ENCODE measurements at places on chromosomes 6 and 20.

GRCh38 chr6:97187951-97188350 is 95.1 kb downstream of the MMS22L start:
- no peak for DNase-seq

- no peak for DNase-seq
Measured at GRCh38 chr20:55090286-55090685, 614.9 kb downstream of the DOK5 start.

DNA sequence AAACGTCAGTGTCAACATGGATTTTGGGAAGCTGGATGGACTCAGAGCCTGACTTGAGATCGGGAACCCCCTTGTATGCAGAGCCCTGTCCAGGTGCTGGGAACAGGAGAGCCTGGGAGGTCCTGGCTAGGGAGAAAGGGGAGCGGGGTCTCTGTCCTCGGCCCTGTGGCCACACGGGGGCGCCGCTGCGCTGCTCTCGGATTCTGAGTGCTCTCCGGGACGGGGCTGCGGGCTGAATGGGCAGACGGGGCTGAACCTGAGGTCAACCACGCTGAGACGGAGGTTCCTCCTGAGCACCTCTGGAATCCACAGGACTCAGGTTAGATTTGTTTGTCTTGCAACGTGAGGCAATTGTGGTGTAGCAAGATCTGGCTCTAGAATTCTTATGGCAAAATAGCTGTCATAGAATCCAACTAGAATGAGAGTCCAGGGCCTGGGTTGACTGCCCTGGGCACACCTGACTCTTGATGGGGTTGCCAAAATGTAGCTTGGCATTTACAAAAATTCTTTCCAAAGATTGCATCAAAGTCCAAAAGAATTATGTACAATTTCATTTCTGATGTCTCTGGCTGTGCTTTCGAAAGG is 20.6 kb upstream of the HLA-F start:
- peak; percentile 59 for DNase-seq

DNA sequence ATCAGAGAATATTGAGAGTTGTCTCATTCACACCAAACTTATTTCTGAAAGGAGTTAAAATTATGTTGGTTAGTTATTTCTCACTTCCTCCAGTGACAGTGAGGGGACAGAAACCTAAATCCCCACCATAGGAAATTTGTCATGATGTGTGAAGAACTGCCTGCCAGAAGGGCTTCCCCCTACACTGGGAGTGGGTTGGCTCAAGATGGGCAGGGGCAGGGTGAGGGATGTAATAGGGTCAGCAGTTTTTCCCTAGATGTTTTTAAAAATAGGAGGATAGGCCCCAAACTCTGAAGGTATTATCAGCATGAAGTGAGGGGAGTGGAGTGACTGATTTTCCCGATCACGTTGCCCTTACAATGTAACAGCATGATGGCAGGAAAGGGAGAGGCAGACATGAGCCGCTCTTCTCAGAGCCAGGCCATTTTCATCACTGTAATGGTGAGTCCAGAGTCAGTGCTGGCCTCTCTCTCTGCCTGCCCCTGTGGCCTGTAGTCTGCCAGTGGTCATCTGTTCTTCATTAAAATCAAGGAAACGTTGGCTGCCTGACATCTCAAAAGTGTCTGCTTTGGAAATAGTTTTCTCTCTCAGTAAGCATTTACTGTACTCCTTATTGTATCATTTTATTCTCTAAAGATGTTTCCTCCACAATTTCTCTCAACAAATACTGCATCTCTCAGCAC is 59.8 kb upstream of the SYNJ2 start:
- no peak for DNase-seq

DNA sequence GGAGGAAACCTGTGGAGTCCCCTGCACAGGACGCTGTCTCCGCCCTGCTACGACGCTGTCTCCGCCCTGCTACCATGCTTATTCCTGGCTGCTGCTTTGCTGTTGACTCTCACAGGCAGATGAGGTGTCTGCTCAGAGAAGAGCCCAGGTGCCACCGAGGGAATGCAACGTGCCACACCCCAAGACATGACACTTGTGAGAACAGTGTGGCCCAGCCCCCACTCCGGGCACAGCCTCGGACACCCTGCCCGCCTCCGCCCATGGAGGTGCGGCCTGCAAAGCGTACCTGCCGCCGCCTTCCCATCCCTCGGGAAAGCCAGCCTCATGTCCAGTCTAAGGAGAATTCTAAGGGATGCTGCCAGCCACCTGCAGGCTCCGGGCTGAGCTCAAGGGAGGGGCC is 15.6 kb upstream of the MRGBP start:
- no peak for DNase-seq

GRCh38 chr6:152634773-152635172 is 2.4 kb downstream of the SYNE1 start:
- no peak for DNase-seq

DNA sequence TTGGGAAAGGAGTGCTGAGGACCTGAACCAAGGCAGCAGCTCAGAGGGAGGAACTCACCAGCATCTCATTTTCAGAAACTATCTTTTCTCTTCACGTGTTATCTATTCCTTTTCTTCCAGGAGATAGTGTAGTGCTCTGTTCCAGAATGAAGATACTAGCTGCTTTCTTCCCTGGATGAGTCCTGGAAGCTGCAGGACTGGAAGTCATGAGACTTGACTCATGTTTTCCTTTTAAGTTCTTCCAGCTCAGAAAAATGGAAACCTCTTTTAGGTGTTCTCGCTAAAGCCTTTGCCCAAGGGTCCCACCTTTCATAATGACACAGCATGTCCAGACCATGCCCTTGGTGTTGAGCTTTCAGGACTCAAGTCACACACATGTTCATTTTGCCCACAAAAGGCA is 106.7 kb downstream of the UNC5CL start:
- DNase-seq: no peak

GRCh38 chr6:166599205-166599604 is 12.7 kb upstream of the RAMACL start:
- DNase-seq: no peak

GRCh38 chr20:48040491-48040890 is 255.2 kb upstream of the SULF2 start:
- no peak for DNase-seq

GRCh38 chr6:105317607-105318533 is 85.0 kb downstream of the PREP start:
- no peak for DNase-seq

DNA sequence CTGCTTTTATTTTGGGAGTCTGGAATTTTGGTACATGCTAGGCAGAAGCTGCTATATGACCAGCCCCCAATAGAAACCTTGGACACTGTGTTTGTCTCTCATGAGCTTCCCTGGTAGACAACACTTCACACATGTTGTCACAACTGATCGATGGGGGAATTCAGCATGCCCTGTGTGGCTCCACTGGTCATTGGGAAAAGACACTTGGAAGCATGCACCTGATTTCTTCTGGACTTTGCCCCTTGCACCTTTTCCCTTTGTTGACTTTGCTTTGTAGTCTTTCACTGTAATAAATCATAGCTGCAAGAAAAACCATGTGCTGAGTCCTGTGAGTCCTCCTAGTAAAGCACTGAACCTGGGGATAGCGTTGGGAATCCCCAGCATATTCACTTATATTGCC is 7.9 kb upstream of the WFDC10A start:
- DNase-seq: no peak

- DNase-seq: no peak
Measured at GRCh38 chr20:51833326-51833725, 31.0 kb upstream of the SALL4 start.

DNA sequence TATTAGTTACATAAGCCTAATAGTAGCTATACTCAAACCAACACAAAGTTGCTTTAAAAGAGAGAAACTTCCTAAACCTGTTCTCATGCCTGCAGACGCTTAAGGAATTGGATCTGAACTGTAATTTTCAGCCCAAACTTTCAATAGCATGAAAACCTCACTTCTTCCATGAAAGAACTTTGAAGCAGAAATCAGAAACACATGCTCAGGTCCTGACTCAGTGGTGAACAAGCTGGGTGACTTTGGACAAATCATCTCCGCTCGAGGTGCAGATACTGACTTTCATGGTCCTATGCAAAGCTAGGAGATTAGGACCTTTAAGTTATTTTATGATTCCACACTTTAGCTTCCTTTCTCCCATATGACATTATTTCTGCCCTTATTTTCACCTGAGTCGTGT is 36.5 kb downstream of the NOX3 start:
- DNase-seq: no peak

DNA sequence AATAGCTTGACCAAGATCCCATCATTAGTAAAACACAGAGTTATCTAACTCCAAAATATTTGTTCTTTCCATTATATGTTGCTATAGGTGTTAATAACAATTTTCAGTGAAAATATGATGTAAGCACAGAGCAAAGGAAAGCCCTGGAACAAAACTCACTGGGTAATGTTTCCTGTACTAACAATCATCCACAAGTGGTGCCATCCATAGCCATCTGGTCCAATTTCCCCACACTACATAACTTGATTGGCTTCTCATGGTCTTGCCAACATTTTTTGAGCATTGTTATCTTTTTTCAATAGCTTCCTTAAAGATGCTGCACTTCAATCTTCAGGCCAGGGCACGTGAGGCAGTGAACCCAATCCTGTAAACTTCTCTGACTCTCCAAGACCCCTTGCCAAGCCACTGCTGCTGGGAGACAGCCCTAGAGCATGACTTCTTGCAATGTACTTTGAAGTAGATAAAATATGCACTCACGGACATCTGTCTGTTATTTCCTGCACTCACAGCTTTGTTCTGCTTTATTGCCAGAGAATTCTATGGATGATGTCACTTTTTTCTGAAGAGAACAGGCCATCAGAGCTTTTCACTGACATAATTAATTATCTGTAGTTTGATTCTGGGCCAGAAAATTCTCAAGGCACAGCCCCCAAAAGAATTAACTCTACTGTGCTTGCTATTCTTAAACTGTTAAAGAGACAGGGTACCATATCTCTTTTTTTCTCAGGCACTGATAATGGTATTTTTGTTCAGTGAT is 97.5 kb upstream of the TMEM30A start:
- DNase-seq: peak; percentile 8

DNA sequence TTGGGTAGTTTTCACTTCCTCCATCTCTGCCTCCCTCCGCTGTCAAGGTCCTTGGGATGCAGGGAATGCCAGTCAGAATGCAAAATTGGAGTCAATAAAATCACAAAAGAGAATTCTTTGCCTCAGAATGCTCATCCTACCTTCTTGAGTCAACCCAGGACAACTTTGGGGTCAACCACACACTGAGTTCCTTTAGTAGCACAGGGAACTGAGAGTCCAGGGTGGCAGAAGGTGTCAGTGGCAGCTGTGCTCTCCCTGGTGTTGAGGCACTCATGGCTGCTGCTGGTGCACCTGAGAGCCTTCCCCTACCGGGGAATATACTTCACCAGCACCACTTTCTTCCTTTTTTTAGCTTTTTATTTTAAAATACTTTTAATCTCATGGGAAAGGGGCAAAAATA is 829 bp upstream of the NOTCH4 start:
- DNase-seq: no peak

DNA sequence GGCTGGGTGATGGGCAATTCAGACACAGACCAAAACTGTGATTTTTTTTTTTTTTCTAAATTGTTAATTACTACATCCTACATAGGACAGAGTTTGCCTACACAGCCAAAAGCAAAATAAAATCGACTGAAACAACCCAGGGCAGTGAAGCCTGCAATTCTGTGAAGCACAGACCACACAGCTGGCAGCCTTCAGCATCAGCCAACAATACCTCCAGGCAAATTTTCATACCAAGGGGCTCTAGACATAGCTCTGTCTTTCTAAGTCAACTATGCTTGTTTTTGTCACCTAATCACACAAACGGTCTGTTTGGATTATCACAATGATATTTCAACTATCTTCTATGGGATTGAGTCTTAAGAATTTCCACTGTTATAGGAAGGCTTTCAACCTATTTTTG is 17.6 kb downstream of the RMND1 start:
- DNase-seq: no peak

GRCh38 chr20:21323640-21324039 is 20.5 kb downstream of the XRN2 start:
- DNase-seq: peak; percentile 32

GRCh38 chr20:20205862-20206236 is 153.5 kb downstream of the CFAP61 start:
- DNase-seq: peak; percentile 24

DNA sequence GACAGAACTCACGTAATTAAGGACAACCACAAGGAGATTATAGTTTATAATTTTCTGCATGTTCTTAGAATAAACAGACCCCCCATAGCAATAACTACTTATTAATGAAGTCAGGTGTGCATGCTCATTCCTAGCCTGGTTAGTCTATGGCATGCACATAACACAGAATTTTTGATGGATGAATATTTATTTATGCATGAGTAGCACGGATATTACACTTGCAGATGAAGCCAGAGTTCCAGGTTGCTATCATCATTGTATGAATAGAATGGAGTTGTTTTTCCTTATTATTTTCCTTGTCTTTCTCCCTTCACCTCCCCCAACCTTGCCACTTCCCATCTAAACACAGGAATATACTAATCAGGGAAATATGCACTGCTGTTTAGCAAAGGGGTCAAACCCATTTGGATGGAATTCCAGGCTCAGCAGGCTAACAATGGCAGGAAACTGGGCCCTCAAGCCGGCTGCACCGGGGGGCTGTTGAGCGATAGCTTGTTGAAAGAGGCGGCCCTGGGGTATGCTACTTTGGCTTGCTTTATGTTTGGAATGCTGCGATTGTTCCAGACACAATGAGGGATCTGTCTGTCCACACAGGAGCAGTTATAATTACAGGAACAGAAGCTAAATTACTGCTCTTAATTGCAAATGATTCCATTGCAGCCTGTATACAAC is 112.6 kb downstream of the TMEM170B start:
- DNase-seq: peak; percentile 87

DNA sequence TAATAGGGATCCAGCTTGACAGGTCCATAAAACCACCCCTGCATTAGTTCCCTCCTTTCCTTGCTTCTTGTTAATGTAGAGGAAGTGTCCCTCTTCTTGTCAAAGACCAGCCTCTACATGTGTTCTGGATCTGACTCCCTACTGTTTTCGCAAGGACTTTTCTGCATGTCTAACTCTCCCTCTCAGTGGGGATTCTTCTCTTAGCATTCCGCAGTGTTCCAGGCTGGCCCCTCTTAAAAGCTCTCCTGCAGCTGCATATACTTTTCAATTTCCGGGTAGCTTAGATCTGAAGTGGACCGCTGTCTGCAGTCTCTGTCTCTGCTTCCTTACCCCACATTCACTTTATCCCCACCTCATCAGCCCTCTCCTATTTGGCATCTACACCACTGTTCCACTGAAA is 96.1 kb upstream of the MAN1A1 start:
- DNase-seq: no peak

- DNase-seq: peak; percentile 63
Measured at GRCh38 chr6:88376768-88377387, 210.7 kb upstream of the CNR1 start.

DNA sequence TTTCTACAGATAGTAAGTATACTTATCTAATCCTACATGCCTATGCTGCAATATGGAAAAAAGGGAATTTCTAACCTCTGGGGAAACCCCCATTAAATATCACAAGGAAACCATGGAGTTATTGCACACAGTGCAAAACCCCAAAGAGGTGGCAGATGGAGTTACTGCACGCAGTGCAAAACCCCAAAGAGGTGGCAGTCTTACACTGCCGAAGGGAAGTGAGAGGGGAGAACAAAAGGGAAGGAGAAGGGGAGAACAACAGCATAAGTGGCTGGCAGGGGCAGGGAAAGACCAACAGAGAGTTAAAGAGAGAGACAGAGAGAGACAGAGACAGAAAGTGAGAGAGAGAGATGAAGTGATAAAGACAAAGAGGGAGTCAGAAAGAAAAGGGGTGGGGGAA is 43.8 kb upstream of the EIF2S2 start:
- no peak for DNase-seq

GRCh38 chr6:128557081-128557480 is 36.7 kb upstream of the PTPRK start:
- DNase-seq: no peak

- DNase-seq: no peak
Measured at GRCh38 chr6:22519237-22519636, 50.1 kb upstream of the HDGFL1 start.

Measured in Daoy (cell line).